ENCODE measurements at places on chromosomes 12 and 14.
A peak's percentile ranks its signal among the peaks of the same experiment; 100 is the strongest.

DNA sequence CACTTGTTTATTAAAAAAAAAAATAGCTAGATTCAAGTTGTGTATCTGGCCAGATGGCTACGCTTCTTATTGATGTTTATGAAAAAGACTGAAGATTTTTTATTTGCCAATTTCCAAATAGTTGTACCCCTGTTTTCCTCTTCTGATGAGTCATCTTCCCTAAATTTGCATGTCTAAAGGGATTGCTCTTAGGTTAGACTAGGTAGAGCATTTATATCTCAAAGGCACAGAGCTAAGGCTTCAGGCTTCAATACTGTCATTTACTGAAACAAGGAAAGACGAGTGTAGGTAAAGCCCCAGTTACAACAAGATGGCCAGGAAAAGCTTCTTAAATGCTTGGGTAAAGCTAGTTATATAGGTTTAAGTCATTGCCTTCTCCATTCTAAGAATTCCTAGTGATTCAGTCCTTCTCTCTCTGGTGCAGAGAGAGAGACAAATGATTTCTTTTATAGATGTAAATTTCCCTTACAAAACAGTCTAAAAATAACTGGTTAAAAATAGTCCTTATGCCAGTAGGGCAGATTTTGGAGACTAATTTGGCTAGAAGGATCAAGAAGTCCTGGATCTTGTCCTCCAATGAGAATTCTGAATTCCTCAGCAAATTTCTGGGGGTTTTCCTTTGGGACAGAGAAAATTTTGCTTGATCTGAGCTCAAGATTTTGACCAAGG lies 26.1 kb downstream of the LEMD3 start:
- no peak for DNase-seq

DNA sequence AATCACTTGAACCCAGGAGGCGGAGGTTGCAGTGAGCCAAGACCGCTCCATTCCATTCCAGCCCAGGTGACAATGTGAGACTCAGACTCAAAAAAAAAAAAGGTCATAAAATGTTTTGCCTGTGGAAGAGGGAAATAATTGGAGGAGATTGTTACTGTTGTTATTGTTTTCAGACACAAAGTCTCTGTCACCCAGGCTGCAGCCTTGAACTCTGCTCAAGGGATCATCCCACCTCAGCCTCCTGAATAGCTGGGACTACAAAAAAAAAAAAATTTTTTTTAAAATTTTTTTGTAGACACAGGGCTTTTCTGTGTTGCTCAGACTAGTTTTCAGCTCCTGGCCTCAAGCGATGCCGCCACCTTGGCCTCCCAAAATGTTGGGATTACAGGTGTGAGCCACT lies 33.9 kb downstream of the ARID2 start:
- DNase-seq: no peak

DNA sequence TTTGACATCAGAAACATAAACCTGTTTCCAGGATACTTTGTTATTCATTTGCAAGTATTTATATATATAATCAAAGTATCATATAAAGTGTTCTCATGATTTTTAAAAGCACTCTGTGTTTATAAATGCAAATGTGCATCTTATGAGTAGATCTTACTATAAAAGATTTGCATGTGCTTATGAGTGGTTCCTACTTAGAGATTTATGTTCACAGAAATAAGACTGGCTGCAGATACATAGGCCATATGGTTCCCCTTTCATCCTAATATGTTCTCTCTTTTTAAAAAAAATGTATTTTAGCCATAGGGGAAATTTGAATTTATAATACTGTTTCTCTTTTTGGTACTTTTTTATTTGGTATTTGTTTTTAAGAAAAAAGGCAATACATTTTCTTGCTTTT lies 174.2 kb downstream of the ESR2 start:
- DNase-seq: no peak

GRCh38 chr12:10672231-10672868 lies 1.5 kb downstream of the STYK1 start:
- DNase-seq: no peak

DNA sequence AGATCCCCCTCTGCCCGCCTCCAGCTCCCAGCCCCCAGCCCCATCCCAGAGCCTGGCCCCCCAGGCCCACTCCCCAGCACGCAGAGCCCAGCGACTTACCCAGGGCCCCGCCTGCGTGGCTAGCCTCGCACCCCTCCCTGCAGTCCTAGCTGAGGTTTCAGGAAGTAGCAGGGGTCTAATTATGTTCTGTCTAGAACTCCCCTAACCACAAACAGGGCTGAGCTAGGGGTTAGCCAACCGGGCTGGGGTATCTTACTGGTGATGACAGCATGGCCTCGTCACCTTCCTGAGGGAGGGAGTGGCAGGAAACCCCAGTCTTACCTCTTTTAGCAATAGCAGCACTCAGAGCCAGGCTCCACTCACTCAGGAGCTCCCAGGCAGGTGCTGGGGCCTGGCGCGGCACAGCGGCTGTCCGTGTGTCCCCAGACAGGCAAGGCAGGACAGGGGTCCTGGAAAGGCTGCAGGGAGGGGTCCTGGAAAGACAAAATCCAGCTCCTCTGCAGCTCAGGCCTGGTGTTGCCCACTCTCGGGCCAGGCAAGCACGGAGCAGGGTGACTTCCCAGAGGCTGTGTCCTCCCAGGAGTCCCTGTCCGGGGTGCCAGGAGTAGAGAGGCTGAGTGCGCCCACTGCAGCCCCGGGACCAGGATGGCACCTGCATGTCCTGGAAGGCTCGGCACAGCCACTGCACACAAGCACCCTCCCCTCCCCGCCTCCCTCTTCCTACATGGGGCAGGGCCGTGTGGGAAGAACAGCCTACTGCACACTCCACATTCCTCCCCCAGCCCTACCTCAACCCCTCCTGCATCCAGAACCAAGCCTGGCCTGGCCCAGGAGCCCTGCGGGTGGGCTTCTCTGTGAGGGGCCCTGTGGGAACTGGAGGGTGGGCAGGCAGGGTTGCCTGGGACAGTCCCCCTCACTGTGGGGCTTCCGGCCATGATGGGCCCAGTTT lies at the start of gene GPR132:
Gene GPR132, minus strand, starts transcription at position 151 of the 949 bp plus-strand sequence. CDS start 10,010 bp downstream, outside the sequence.
- peak; percentile 91 for DNase-seq

- DNase-seq: no peak
These were observed 82.5 kb downstream of the PRICKLE1 start for GRCh38 chr12:42507081-42507480.

- no peak for DNase-seq
These were observed 54.0 kb upstream of the CISTR start for GRCh38 chr12:53805791-53806190.

DNA sequence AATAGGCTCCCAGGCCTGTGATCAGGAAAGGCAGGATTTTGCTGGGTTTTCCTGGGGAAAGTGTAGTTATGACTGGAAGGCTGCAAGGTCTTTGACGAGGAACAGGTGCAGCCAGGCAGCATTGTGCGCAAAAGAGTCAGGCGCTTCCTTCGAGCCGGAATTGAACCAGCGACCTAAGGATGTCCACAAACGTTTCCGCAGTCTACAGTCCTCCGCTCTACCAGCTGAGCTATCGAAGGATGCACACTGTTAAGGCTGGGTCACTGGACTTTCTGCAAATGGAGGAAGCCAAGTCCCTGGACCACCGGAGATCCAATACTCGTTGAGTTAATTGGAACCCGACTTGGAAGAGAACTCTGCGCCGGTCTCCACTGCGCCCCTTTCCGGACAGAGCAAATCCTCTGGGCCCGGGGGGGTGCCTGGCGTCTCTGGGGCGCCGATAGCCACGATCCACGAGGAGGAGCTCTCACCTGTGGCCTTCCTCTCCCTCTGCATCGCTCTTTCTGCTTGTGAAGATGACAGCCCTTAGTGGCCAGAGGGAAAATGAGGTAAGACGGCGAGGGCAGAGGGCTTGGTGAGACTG lies 18.4 kb upstream of the OR6S1 start:
- no peak for DNase-seq

DNA sequence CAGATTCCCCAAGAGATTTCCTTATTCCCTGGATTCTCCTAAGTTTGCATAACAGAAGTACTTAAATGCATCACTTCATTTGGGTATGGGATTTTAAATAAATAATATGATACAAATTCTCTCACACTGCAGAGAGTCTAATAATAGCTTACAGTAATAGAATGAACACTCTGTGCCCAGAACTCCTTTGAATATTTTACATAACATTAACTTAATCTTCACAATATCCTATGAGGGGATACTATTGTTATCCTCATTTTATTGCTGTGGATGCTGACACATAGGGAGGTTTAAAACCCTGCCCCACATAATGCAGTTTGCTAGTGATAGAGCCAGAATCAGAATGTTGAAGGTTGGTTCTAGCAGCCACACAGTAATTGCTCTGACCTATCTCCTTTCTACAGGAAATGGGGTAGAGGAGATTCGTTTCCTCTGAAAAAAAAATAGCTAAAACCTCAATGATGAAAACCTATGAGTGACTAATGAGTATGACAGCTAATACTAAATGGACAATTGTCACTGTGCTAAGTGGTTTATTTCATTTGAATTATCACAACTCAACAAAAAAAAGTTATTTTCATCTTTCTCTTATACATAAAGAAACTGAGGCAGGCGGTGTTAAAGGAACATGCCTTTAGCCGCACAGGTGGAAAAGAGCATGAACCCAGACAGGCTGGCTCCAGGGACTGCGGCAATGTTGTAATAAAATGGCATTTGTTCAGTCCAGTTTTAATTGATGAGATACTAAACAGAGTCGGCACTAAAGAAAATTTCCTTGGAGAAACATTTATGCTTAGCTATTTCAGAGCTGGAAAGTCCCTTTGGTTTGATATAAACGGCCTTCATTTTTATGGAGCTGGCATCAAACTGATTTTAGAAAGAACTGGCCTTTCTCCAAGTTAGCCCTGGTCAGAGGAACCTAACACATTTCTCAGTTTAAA lies 880.9 kb downstream of the NRXN3 start:
- DNase-seq: no peak
